Thoracic aorta (tissue), 2 donors: ENCODE measurements at places on chromosomes 12 and 14.

GRCh38 chr14:60327447-60328331 is 78.7 kb downstream of the PPM1A start:
- DNase-seq, result no peak

GRCh38 chr14:72801381-72801812 is 92.5 kb downstream of the DPF3 start:
- DNase-seq, result no peak

DNA sequence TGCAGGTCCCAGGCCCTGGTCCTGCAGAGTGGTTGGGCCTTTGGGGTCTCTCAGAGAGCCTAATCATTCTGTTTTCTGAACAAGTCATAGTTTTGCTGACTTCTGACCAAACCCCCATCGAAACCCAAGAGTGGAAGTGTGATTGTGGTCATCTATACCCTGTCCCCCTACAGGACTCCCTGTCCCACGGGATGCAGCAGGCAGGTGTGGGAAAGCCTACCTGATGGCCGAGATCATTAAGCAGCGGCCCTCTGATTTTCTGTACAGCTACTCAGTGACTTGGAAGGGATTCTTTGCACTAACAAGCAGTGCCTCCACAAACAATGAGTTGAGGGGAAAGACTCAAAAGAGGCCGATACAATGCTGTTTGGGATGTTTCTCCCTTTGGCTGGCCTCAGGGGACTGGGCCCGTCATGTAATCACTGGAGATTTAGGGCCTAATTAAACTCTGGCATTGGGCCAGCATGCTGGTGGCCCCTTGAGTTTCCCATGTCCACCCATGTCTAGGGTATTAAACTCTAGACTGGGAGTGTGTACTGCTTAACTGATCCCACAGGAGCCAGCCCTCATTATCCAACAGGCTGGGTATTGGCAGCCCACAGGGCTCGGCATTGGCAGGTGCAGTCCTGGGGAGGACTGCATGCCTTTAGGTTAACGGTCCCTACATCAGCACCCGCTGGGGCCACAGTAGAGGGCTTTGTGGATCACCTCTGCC is 192.8 kb downstream of the ZFP36L1 start:
- DNase-seq, result no peak

DNA sequence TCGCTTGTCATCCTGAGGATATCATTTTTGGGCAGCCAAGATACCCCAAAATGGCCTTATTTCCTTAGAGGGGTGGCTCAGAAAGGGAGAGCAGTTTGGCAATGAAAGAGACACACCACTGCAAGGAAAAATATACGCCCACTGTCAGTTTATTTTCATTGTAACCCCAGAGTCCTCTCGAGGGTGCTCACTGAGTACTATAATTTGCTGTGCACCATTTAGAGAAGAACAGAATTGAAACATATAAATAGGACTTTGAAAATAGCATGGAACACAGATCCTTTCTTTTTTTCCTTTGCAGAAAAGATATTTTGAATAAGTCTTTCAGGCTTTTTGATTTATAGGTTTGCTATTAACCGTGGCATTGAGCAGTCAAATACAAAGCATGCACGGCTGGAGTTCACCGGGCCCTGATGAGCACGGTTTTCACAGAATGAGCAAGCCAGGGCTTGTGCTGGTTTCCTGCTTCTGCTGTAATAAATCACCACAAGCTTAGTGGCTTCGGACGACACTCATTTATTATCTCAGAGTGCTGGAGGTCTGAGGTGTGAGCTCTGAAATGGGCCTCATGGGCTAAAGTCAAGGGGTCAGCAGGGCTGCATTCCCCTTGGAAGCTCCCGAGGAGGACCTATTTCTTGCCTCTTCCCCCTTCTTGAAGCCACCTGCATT is 152.3 kb downstream of the ZNF664 start:
- no peak for DNase-seq

GRCh38 chr12:2290516-2291065 is 237.8 kb downstream of the CACNA1C start:
- DNase-seq, result no peak

- DNase-seq, result no peak
Observed at GRCh38 chr12:87991483-87991882, 37.7 kb downstream of the C12orf50 start.

- DNase-seq, result no peak
Observed at GRCh38 chr12:57454566-57455373, at the start of gene INHBE. Gene INHBE, plus strand, starts transcription at chr12:57455307. Its CDS starts 230 bp downstream, at chr12:57455537.

DNA sequence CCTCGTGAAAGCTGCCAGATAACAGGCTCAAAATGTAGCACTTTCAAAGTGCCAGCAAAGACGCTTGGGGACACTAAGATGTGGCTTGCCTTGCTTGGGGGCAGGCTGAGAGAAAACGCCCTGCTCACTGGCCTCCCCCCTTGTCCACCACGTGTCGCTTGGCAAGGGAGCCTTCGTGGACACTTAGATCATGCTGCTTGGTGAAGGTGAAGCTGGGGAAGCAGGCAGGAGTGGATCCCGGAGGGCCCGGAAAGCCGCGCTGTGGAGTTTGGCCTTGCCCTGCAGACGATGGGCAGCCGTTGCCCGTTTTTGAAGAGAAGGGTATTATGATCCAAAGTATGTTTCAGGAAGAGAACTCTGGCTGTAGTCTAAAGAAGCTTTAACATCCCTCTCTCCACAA is 53.4 kb upstream of the BDKRB2 start:
- DNase-seq, result no peak

DNA sequence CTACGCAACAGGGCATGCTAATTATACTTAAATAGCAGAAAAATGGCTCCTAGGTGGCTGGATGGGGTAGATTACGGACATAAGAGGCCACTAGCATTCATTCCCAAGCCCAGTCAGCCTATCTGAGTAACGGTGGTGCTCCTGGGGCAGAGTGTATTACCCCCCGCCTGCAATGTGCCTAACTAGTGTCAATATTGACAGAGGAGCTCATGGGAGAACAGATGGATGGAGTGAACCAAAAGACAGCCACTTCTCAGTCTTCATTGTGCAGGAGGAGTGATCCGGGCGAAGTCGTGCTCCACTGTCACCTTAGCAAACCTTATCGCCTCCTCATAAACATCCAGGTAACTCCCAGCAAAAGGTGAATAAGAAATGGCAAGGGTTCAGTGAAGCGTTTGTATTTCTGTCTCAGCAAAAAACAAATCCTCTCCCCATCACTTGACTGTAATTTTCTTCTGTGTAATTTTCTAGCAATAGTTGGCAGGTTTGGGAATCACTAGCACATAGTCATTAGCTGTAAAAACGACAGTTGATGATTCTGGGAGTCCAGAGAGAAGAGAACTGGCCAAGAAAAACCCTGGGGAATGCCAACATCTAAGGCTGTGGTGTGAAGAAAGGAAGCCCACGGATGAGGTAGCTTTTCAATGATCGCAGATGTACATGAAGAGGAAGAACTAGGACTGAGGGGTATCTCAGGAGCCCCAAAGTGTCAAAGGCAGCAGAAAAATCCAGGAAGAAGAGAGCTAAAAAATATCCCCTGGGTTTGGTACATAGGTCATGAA is 126.6 kb upstream of the BCL2L14 start:
- no peak for DNase-seq

DNA sequence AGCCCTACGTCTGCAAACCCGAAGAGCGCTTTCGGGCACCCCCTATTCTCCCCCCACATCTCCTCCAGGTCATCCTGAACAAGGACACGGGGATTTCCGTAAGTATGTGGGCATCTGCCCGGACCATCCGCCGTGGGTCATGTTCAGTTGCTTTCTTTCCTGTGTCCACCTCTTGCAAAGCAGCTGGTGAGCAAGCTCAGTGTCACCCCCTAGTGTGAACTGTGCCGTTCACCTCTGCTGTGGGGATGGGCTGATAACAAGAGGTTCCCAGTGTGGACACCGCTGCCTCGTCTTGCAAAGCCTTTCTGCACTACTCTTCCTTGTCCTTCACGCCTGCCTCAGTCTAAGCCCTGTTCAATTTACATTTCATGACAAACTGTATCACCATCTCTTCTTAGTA is 8.6 kb downstream of the PRKAB1 start:
- no peak for DNase-seq

GRCh38 chr12:94269316-94269999 is 121.1 kb downstream of the PLXNC1 start:
- DNase-seq, result no peak

DNA sequence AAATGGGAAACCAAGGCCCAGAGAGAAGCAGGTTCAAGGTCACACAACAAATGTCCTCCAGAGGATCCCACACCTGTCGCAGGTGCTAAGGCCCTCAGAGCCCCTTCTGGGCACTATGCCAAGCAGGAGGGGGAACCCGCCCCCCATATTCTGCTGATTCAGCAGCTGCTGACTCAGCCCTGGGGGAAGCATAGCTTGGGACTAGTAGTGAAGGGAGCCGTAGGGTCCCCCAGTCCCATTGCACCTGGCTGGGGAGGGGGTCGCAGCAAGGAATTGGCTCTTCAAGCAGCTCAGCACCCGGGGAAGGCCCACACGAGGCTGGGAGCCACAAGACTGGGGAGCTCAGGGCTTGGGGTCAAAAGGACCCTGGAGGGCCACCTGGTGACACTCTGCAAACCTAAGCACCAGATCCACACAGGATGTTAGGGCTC is 1.0 kb downstream of the RASAL1 start:
- no peak for DNase-seq

GRCh38 chr12:113463746-113464451 is 7.8 kb downstream of the LHX5 start:
- no peak for DNase-seq
